ENCODE measurements at places on chromosomes 7 and 10.
A peak's percentile ranks its signal among the peaks of the same experiment; 100 is the strongest.

- DNase-seq: peak; percentile 3
These were observed 97.9 kb downstream of the GAD2 start for GRCh38 chr10:26314265-26315013.

DNA sequence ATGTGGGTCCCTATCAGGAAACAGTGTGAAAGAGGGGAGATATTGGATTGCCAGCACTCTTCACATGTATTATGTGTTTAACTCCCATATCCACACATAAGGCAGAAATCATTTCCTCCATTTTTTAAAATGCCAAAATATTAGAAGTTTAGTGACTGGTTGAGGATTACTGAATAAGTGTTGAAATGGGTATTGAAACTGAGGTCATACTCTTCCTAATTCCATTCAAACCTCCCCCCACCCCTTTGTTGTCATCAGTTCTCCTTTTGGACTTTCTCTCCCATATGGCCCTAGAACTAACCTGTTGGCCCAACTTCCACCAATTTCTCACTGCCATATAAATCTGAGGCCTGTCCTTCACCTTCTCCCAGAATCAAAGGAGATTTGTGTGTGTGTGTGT lies 81.6 kb downstream of the EVX1 start:
- DNase-seq: no peak

DNA sequence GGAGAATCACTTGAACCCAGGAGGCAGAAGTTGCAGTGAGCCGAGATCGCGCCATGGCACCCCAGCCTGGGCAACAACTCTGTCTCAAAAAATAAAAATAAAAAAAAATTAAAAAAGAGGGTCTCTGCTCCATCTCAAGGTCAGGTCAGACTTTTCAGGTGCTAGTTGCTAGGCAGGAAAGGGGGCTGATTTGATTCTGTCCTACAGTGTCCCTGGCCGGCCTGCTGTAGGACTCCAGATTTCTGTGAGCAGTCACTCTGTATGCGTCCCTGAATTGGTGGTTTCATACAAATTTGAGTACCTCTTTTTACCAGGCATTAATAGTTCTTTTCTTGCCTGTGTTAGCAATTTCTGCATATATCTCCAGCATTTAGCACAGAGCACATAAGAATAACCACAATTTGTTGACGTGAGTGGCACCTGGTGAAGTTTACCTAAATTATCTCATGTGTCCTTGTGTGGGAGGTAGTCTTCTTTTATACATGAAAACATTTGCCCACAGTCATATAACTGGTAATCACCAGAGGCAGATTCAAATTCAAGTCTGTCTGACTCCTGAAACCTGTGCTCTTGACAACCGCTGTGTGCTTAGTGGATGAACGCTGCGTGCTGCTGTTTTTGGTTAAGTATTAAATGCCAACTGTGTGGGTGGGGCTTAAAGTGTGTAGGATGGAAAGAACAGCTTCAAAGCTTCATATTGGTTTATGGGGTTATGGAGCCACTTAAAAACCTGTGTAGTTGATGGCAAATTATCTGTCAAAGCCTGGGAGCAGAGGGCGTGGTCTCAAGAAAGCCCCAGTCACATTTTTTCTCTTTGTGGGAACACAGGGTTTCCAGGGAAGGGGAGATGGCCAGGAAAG lies 3.2 kb upstream of the ZNF775 start:
- DNase-seq: no peak

GRCh38 chr10:22317076-22317370 lies 835 bp downstream of the COMMD3 start:
- no peak for DNase-seq

DNA sequence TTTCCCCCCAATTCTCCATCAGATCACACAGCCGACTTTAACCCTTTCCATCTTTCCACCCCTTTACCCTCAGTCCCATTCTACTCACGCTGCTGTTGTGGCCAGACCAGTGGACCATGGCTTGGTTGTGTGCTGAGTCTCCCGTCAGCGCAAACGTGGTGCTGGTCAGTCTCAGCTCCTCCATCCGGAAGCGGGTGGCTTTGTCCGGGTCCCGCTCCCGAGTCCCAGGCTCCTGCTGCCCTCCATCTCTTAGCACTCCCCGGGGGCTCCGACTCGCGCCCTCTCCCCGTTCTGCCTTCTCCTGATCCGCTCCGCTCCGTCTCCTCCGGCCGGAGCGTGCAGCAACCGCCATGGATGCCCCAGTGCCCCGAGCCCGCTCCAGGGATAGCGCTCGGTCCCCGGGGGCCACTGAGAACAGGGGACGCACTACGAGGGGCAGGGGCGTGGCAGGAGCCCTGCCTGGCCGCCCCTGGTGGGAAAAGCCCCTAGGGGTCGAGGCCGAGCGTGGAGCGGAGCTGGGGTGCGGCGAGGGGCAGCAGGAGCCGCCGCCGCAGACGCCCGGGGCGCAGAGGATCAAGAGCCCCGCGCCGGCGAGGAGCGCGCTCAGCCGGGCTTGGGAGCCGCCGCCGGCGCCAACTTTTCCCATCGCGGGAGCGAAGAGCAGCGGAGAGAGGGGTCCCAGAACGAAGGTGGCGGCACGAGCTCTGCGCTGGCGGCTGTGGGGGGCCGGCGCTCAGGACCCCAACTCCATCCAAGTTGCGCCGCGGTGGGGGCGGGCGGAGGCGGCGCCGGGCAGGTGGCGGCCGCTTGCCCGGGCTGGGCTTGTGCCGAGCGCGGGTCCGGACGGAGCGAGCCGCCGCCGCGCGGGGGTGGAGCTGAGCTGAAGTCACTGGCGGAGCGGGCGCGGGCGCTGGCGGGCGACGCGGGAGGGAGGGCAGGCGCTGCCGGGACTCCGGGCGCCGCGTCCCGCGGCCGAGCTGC lies at the start of gene SORCS1:
SORCS1 (minus strand) TSS at position 826 of the 981 bp plus-strand sequence.
- peak; percentile 88 for DNase-seq

DNA sequence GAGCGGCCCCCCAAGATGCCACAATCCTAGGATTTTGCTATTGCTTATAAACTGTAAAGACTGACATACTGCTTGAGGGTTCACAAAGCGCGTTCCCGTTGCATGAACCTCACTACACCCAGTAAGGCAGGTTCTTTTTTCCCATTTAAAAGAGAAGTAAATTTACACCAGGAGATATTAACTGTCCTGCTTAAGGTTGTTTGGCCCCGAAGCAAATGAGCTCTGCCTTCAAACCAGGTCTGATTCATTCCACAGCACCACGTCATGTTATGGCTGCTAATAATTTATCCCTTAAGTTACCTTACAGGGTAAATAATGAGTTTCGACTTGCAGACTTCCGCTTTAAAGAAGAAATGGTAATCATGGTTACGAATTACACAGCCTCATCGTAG lies 559 bp upstream of the FKBP14 start:
- no peak for DNase-seq

GRCh38 chr7:71626206-71626605 lies 494.3 kb downstream of the GALNT17 start:
- DNase-seq: no peak

DNA sequence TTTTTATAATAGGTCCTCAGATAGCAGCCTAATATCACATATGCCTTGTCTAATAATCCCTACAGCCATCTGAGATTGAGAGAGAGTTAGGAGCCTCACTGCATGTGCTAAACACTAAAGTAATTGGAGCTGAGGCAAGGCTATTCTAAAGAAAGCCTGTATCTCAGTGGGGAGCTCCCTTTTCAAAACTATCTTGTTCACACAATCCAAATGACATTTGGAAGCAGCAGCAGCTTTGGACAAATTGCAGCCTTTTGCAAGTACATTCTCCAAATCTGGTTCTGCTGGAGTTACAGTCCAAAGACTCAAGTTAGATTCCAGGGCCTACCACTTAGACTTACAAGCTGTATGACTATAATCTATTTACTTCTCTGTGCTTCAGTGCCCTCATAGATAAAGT lies 104.5 kb downstream of the MACC1 start:
- no peak for DNase-seq

DNA sequence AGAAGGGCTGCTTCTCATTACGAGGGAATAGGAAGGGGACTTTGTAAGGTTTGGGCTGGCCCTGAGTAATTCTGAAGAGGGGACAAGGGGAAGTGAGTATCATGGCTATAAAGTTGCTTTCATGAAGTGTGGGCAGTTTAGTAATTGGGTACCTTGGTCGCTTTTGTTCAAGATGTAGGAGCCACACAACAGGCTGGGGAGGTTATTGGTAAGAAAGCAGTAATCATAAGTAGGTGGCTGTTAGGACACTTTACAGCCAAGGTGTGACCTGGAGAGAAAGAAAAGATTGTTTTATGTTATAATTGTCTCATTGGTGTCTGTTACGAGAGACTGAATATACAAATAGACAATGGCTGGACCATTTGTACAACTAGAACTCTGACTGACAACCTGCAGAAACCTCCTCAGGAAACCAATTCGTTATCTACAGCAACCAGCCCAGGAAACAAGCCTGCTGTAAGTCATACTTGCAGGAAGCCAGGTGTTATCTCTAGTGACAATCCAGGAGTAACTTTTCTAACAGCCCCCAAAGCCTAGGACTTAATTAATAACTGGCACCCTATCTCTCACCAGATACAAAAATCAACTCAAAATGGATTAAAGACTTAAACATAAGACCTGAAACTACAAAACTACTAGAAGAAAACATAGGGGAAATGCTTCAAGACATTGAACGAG lies 5.0 kb upstream of the CCM2 start:
- DNase-seq: no peak

DNA sequence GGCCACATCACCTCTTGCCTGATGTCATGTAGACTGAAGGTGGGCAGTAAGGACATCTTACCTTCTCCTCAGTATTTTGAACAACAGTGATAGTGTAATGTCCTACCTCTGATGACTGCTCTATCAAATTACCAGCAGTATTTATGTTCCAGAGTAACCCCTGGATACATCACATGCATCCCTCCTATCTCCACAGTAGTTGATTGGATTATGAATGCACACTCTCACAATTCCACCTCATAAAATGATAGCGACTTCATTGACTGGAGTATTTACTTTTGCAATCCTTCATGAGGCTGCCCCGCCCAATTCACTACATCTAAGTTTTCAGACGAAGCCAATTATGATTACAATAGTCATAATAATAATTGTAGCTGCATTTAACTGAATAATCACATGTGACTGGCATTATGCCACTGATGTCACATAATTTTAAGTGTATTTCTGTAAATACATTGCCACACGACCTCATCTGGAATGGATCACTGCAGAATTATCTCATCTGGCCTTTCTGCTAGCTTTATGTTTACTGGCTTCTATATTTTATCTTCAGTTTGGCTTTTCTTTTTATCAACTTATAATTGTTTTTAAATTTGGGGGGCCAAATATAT lies 268.9 kb downstream of the SLC25A13 start:
- DNase-seq: no peak

DNA sequence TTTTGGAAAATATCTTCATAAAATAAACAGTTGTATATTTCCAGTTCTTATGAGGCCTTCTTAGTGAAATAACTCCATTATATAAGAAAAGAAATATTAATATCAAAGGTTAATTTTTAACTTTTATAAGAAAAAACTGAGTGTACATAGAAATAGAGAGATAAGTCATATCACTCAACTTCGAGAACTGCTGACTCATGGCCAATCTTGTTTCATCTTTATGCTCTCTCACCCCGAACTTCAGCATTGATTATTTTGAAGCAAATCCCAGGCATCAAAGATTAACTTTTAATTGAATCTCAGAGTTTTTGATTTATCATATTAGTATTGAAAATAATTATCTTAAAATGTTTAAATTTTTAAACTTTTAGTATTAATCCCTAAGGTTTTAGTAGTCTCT lies 527.1 kb downstream of the GFRA1 start:
- DNase-seq: no peak

DNA sequence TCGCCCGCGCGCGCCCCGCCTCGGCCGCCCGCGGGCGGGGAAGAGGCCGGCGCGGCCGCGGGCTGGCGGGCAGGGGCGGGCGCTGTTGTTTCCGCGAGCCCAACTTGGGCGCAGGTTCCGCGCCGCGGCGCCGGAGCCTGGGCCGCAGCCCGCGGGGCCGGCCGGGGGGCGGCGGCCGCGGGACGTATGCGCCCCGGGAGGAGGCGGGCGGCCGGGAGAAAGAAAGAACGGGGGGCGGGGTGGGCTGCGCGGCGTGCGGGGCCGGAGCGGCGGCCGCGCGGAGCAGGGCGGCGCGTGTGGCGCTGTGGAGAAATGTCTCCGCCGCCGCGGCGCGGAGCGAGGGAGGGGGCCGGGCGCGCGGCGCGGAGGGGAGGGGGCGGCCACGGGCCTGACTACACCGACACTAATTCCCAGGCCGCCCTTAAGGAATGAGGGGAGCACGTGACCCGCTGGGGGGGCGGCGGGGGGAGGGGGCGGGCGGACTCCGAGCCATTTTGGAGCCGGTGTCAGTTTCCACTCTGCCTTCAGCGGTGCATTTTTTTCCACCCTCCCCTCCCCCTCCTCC lies at the start of gene BMI1:
BMI1 (plus strand) TSS at position 509 of the 565 bp plus-strand sequence. CDS start 5,351 bp downstream, outside the sequence.
- DNase-seq: peak; percentile 83

DNA sequence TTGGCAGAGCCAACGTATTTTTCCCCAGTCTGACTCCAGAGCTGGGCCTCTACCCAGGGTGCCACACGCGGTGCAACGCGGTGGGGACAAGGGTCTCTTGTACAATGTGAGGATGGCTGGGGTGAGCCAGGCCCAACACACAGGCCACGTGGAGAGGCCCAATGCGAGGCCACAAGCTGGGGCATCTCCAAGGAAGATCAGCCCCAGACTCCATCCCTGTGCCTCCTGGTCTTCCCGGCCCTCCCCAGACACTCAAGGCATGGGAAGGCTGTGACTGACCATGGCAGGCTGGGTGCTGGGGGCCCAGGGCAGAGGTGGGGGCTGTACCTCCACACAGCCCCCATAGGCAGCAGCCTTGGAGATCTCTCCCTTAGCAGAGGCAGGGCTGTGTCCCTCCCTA lies 135.3 kb upstream of the FAM20C start:
- no peak for DNase-seq

- DNase-seq: no peak
These were observed 323.6 kb downstream of the GFRA1 start for GRCh38 chr10:115949282-115949844.

- no peak for DNase-seq
These were observed 25.0 kb downstream of the VTI1A start for GRCh38 chr10:112471878-112472487.

DNA sequence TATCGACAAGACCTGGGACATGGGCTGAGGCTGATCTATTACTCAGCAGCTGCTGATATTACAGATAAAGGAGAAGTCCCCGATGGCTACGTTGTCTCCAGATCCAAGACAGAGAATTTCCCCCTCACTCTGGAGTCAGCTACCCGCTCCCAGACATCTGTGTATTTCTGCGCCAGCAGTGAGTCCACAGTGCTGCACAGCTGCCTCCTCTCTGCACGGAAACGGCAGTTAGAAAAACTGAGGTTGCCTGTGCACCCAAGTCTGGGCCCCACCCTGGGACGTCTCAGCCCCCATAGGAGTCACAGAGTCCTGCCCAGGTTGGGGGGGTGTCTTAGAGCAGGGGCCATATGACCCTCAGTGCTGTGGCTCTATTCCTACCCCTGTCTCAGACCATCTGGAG lies 167.4 kb upstream of the PRSS58 start:
- DNase-seq: no peak

- no peak for DNase-seq
These were observed 139.4 kb upstream of the AKR1E2 start for GRCh38 chr10:4686644-4686996.

- DNase-seq: peak; percentile 56
These were observed 32.5 kb downstream of the NUB1 start for GRCh38 chr7:151374139-151374538.

GRCh38 chr10:103622935-103623574 lies 129.6 kb downstream of the NEURL1 start:
- no peak for DNase-seq

- no peak for DNase-seq
These were observed 7.6 kb upstream of the GRID2IP start for GRCh38 chr7:6558837-6559236.

Data from upper lobe of left lung (tissue), 6 donors.